ENCODE measurements at places on chromosomes 12 and 14.
A peak's percentile ranks its signal among the peaks of the same experiment; 100 is the strongest.

DNA sequence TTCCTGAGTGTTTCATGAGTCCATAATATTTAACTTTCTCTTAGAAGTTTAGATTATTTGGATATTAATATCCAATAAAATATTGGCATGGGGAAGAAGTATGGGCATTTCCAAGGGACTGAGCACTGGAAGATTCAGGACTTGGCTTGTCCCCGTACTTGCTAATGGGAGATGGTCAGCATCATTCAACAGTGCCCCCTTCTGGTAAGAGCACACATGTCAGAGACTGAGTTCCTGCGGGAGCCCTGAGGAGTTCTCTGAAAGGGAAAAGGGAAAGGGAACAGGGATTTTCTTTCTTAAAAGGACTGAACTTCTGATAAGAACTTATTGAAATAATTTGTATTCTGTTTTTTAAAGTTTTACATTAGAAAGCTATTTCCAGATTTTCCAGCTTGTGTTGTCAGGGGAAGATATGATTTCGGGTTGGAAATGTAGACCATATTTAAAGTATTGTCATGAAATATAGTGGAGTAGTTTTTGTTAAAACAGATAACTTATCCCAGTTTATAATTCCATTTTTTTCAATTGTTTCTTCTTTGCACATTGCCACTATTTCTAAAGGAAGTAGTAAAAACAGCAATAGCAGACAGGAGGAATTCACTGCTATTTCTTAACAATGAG is 59.8 kb upstream of the C12orf71 start:
- peak; percentile 69 for DNase-seq

DNA sequence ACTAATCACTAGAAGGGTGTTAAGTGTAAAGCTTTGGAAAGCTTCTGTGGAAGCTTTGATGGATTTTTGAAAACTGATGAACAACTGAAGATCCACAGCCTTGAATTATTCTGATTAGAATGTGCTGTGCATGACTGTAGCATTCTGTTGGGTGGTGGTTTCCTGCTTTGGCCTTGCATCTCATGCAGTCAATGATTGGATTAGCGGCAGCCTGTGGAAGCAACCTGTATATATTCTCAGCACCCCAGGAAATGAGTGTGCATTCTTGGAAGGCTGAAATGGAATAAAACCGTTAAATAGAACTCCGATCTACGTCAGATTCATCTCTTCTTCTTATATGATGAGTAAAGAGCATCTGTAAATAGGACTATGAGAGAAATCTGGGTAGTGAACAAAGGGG is 120.2 kb downstream of the SLC16A7 start:
- no peak for DNase-seq

DNA sequence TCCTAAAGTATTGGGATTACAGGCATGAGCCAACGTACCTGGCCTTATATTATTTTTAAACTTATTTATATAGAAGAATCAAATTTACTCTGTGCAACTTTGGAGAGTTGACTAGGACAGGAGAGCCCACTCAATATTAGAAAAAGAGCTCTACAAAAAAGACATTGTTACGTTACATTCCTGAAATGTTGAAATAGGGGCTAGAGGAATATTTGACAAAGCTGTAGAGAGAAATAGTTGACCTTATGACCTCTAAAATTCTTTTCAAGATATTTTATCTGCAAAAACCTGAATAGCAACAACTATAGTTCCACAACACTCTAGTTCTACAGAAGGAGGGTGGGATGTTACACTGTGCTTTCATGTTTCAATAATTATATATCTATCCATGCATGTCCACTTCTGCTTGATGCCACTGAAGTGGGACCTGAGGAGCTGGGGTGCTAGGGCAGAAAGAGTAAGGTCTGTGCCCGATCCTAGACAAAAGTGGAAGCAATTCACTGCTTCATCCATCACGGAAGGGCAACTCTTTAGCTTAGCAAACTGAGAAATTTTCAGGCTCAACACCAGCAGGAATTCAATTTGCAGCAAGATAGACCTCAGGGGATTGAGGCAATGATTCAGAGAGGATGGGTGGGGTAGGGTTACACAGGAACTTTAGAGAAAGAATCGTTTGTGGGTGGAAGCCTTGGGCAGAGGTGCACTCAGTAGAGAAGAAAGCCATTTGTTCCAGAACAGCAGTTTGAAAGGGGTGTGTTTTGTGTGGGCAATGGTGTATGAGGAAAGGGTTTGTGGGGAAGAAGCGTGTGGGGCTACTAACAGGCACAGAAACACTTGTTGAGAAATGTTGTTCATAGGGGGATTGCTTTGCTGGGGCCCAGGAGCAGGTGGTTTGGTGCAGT is 16.0 kb upstream of the RNASE10 start:
- no peak for DNase-seq

- no peak for DNase-seq
Measured at GRCh38 chr12:55642669-55643068, 6.0 kb downstream of the OR10P1 start.

DNA sequence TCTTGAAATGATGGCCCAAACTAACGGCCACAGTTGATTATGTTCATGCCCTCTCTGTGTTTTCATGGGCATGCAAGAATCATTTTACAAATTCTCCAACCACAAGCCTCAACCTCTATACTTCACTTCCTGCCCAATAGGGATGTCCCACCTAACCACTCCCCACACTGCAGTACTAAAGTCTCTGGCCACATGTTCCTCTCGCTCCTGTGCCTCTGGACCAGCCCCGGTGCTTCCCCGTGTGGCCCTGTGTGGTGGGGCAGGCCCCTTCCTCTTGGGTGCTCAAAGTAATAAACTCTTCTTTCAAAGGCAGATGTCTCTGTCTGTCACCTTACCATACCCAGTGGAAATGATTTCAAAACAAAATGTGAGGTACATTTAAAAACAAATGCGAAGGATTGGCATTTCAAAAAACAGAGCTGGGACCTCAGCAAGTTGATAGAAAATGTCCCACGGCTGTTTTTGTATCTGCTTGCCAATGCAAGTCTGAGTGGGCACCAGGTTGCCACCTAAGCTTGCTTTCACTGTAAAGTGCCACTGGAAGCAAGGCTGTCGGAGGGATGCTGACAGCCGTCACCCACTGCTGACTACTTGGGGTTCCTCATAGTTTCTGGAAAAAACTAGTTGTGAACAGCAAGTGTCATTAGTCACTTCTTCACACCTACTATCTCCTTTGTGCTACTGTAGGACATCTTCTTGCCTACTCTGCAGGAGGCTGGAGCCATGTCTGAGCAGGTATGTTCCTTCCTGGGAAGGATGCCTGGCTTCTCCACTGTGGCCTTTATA is 8.2 kb upstream of the SERPINA11 start:
- no peak for DNase-seq

DNA sequence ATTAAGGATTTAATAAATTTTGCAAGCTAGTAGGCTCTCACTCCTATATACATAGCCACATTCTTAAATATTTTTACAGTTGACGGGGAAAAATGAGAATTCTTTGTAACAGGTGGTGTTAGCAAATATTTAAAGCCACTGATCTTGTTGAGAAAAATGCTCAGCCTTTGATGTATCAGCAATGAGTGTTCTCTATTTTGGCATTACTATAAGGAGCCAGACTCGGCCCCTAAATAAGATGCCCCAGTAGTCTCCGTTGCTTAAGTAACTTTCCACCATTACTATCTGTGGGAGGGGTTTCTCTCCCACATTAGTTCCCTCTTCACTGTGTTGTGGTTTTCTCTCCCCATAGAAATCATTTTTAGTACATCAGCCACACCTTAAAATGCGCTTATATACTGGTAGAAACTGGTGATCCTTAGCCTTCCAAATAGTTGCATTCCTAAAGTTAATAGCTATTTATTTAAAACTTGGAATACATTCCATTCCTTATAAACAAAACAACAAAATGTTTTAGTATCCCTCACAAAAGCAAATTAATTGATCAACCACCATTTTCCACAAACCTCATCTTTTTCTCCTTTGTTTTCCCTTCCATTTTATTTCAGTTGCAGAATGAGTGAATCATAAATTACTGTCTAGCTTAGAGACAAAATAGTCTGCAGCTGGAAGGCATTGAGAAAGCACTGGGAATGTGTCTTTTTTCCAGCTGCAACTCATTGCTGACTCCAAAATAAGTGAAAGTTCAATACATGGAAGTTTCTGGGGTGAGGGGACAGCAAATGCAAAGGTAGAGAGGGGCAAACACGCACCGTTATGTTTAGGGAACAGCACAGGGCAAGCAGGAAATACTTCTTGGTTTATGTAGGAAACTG is 84.7 kb upstream of the FERMT2 start:
- DNase-seq, result no peak

- DNase-seq, result no peak
Measured at GRCh38 chr12:42076976-42077375, 67.7 kb downstream of the GXYLT1 start.

DNA sequence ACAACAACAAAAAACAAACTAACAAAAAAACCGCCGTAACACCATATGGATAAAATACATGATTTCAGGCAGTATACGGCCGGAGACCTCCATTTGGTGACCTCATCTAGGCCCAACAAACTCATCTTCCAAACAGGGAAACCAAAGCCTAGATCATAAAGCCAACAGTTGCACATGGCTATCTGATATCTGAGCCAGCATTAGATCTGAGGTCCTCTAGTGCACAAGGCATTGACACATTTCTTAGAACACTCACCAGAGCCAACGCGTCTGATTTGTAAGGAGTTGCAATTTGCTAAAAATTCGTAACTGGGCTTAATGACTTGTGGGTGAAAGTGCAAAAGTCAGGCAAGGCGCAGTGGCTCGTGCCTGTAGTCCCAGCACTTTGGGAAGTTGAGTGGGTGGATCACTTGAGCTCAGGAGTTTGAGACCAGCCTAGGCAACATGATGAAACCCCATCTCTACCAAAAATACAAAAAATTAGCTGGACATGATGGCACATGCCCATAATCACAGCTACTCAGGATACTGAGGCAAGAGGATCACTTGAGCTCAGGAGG is 42.0 kb upstream of the NUDT4 start:
- DNase-seq, result no peak

DNA sequence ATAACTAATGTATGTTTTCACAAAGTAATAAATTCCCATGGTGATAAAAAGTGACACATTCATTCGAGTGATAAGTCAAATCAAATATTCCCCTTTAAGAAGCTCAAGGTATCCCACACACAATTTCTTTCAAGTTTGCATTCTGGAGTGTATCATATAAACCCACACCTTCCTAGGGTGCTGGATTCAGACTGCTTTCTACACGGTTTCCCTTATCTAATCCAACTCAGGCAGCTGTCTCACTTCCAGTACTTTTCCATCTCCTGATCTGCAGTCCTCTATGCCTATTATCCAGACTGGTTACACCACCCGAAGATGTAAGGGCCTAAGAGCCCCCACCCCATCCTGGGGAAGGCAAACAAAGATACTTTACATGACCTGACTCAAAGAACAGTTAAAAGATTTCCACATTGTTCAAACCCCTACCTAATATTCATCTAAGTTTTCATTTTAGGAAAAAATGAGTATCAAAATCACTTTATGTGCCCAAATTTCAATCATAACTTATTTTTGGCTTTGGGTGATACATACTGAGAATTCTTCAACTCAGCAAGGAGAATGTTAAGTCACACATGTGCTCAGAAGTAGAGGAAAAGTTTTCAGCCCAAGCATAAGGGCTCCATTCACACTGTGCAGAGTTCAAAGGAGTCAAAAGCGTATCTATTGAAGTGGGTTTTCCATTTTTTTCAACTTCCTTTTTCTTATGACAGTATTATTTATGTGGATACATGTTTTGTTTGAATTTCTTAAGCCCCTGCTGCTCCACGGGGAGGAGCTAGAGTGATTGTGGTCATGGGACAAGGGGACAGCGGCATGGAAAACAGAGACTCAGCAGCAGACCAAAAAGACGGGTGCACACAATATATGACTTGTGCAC is 41.8 kb downstream of the CORO1C start:
- DNase-seq, result peak; percentile 65

DNA sequence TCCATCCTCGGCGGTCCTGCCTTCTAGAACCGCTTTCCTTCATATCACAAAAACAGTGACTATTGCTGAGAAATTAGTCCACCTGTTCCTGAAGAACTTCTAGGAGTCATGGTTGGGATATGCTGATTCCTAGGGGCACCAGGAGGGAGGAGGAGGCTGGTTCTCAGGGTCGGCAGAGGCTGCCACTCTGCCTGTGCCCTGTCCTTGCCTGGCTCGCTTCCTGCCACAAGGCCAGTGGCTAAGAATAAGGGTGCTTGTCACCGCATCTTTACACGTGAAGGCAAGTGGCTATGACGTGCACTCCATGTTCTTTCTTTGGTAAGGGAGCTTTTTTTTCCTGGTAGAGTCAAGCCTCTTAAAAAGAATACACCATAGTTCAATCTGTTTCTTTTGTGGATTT is 18.7 kb upstream of the DGLUCY start:
- no peak for DNase-seq

- DNase-seq, result peak; percentile 30
Measured at GRCh38 chr14:69559581-69560011, 15.1 kb downstream of the CCDC177 start.

DNA sequence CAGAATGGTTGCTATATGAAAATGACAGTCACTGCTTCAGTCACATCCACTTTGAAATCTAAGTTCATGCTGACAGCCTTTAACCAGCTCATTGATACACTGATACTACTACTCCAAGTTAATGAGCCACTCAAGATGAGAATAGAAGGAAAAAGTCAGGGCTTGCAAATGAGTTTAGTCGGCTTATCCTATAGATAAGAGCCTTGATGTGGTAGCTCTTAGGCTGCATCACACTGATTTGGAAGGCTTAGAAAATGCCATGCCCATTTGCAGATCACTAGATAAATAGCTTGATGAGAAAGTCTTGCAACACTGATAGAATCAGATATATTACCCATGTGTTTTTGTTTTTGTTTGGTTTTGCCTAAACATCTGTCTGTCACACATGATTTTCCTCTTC is 251.4 kb upstream of the ATXN7L3B start:
- no peak for DNase-seq

DNA sequence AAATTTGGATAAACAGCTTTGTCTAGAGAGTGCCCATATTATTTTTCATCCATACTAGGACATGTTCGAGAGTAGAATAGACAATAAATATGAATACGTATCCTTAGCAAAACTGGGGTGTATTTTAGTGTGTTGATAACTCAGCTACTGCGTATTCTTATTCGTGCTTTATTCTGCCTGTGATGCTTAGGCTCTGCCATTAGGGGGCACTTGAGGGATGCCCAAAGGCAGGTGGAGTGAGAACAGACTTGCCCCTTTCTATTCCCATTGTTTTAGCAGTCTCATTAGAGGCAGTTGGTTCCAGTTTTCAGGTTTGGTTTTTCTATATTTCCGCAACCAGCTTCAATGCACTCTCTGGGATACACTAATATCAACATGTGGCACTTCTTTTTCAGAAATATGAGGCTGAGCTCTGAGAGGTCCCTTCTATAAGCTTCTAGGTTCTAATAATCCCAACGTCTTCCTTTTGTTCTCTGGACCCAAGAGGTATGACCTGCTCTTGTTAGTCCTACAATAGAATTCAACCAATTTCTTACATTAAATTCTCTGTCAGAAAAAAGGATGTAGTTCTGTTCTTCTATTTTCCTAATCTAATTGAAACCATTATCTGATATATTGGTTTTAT is 985.7 kb upstream of the FBXO33 start:
- DNase-seq, result peak; percentile 14

- DNase-seq, result peak; percentile 7
Measured at GRCh38 chr12:14618983-14619382, 51.3 kb upstream of the PLBD1 start.
